ENCODE measurements at places on chromosomes 7 and 10. TPM values are rescaled to one million over a fixed set of nuclear protein-coding genes. Genes with fewer than 3 reads are reported as not detected.
A peak's percentile ranks its signal among the peaks of the same experiment; 100 is the strongest.

INSIG1 gene
- polyA plus RNA-seq, result 25.4 TPM

TMEM196 gene
- 0.22 TPM for polyA plus RNA-seq

SLC13A1 gene
- 0.15 TPM for polyA plus RNA-seq

CXCL12 gene
- polyA plus RNA-seq, result 319 TPM

OGDH gene
- 60.3 TPM for polyA plus RNA-seq

GHRHR gene
- polyA plus RNA-seq, result 1.8 TPM

CYP3A4 gene
- polyA plus RNA-seq, result 0.08 TPM

SFTPA2 gene
- polyA plus RNA-seq, result not detected

SFR1 gene
- 6.1 TPM for polyA plus RNA-seq

DNA sequence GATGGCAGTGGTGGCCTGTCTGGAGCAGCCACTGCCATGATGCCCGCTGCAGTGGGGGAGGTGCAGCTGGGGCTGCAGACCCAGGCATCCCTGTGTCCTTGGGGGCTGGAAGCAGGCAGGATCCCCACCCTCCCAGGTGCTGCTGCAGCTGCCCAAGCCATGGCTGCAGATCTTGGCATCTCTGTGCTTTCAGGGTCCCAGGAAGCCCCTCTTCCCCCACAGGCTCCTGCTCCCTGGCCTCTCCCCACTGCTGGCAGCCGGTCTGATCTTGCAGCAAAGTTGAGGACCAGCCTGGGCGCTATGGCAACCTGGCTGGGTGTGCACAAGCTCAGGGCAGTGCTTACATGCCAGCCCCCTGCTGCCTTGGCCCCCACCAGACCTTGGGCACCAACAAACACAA lies 78.5 kb downstream of the SAMD9 start:
- no peak for DNase-seq

- no peak for DNase-seq
Measured at GRCh38 chr7:94630855-94631254, 25.1 kb downstream of the SGCE start.

GRCh38 chr7:153158149-153158548 lies 398.6 kb downstream of the ACTR3B start:
- DNase-seq, result no peak

GRCh38 chr10:95988702-95989101 lies 54.7 kb upstream of the CCNJ start:
- DNase-seq, result no peak

DNA sequence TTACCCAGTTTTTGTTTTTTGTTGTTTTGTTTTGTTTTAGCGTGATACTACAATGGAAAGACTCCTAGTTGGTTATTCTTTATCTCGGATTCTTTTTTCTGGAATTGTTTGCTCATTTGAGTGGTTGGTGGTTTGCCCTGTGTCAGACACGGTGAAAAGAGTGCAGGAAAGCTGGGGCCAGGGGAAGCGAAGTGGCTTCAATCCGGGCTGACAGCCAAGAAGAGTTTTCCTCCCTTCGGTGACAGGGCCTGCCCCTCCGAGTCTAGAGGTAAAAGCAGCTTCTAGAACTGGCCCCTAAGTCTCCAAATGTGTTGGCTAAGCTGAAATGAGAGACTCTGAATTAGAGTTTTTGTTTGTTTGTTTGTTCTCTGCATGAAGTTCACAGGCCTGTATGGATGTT lies 5.7 kb upstream of the AP5Z1 start:
- DNase-seq, result no peak

GRCh38 chr10:126336801-126337200 lies 51.5 kb downstream of the ADAM12 start:
- no peak for DNase-seq

- DNase-seq, result no peak
Measured at GRCh38 chr7:28855538-28856217, 102.5 kb downstream of the TRIL start.

DNA sequence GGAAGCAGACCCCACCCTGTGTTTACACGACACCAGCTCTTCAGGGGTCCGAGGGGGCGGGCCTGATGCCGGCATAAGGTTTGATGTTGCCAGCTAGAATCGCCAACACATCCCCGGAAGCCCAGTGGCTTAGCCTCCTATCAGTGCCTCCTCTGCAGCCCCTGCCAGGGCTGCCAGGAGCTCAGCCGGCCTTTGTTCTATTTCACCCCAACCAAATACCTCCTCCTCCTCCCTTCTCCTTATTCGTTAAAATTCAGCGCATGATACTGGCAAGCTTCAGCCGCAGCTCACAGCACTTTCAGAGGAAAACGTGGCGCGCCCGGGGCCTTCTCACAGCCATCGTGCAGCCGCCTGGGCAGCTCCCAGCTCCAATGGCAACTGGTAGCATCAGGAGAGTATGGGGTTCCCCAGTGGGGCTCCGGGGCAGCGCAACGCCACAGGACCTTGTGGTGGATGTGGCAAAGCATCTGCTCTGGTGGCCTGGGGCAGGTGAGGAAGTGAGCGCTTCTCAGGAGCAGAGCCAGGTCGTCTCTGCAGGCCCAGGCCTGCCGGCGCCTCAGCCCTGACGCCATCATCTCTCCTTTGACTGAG lies 176.4 kb upstream of the RHEB start:
- no peak for DNase-seq

DNA sequence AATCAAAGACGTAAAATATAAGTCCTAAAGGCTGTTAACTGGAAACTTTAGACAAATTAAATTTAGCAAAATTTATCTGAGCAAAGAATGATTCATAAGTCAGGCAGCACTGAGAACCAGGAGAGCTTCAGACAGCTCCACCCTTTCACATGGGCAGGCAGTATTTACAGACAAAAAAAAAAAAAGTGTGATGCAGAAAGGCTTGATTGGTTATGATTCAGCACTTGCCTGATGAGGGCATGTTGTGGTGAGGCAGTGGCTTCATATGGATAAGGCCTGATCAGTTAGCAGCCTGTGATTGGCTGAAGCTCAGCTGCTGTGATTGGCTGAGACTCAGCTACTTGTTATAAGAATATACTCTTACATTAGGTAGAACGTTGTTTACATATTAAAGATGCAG lies 495.4 kb upstream of the POM121L12 start:
- no peak for DNase-seq

DNA sequence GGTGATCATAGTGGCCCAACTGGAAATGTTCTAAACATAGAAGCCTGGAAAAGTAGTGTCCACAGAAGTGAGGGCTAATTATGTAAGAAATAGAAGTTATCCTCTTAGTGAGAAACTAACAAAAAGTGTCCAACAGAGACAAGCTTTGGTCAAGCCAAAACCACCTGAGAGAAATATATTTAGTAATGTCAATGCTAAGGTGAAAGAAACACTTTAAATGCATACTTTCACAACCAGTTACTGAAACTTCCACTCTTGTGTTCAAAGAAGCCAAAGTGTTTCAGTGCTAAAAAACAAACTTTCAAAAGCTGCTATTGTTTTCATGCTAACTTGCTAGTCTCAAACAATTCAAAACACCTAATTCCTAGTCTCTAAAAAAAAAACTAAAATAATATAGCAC lies 18.1 kb downstream of the RAB11FIP2 start:
- no peak for DNase-seq

DNA sequence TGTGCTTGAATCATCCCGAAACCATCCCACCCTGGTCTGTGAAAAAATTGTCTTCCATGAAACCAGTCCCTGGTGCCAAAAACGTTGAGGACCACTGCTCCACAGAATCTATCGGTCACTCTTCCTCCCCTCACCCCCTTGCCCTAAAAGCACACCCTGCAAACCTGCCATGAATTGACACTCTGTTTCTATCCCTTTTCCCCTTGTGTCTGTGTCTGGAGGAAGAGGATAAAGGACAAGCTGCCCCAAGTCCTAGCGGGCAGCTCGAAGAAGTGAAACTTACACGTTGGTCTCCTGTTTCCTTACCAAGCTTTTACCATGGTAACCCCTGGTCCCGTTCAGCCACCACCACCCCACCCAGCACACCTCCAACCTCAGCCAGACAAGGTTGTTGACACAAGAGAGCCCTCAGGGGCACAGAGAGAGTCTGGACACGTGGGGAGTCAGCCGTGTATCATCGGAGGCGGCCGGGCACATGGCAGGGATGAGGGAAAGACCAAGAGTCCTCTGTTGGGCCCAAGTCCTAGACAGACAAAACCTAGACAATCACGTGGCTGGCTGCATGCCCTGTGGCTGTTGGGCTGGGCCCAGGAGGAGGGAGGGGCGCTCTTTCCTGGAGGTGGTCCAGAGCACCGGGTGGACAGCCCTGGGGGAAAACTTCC lies 784 bp upstream of the SERPINE1 start:
- no peak for DNase-seq

DNA sequence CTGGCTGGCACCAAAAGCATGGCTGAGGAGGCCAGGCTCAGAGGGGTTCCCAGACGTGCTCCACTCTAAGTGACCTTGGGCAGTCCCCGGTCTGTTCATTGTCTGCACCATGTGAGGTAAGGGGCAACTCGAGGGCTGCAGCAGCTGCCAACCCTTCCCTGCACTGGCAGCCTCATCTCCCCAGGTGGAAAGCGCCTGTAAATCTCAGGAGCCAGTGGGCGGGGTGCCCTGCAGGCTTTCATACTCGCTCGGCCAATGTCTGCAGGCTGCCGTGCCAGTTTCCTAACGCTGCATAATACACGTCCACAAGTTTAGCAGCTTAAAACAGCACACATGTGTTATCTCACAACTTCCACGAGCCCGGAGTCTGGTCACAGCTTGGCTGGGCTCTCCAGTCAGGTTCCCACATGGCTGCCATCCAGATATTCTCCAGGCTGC lies 12.6 kb upstream of the GDF10 start:
- no peak for DNase-seq

DNA sequence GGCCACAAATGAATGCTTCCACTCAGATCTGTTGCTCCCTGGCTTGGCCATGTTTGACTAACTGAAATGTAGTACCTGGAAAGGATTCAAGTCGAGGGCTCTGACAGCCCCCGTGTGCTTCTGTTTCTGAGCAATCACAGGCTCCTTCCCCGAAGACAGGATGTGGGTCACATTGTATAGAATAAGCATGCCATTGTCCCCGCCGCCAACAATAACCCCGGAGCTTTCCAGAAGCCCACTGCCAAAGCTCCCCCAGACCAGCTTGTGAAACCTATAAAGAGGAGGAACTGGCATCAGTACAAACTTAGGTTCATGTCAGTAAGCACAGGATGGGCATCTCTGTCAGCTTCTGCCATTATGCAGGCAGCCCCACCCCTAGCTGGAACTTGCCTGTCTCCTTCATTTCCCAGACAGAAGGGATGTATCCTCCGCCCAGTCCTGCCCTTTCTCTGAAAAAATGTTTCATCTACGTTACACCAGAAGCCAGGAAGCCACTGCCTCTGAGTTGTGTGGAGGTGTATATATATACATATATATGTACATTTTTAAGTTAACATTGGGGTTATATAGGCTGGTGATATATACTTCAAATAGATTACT lies 10.3 kb downstream of the SEC31B start:
- no peak for DNase-seq

- peak; percentile 59 for DNase-seq
Measured at GRCh38 chr10:52883996-52884871, 111.7 kb upstream of the MBL2 start.

DNA sequence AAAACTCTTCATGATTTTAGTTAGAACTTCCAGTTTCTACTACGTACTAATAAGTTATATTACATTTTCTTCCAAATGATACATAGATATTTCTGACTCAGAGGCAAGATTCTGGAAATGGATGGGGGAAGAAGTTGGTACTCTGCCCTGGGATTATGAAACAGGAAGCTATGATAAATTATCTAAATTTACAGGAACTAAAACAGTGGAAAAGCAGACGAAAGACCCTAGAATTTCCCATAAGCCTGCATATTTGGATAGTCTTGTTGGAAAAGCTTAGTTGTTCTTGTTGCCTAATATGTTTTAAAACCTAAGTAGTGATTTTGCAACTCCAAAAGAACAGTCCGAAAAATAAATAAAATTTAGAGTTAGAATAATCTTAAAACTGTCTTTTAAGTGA lies 21.8 kb downstream of the CFAP69 start:
- no peak for DNase-seq

- peak; percentile 53 for DNase-seq
Measured at GRCh38 chr10:80204677-80205476, 460 bp downstream of the ANXA11 start.

DNA sequence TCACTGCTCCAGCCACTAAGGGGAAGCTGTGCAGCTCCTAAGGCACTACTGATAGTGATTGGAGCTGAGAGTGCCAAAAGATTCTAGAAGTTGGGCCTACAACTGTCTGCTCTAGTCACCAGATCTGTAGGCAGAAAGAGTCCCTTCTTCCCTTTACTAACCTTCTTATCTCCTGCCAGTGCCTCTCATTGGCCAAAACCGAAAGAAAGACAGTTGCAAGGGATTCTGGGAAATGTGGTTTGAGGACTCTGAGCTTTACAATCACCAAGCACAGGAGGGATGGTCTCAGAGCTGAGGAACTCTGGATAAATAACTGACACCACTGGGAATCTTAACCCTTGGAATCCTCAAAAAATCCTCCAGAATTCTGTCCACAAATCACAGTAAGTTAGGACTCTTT lies 615.8 kb downstream of the CCSER2 start:
- no peak for DNase-seq

GRCh38 chr7:108824840-108825580 lies 255.3 kb downstream of the DNAJB9 start:
- peak; percentile 38 for DNase-seq

DNA sequence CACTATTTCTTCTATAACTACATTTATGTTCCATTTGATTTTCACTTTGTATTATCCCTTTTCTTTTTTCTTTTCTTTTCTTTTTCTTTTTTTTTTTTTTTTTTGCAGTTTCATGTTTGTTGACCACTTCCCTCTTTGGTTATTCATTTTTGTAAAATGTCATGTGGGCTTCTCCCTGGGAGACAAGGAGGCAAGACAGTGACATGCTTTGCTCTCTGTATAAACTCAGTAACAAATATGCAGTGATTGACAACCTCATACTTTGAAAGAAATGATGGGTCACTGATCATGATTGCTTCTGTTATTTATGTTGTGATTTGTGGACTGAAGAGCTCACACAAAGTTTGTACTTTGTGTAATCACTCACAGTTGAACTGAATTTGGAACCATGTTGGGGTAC lies 90.2 kb upstream of the ABI1 start:
- no peak for DNase-seq

GRCh38 chr10:129728905-129729795 lies 234.9 kb downstream of the EBF3 start:
- no peak for DNase-seq

DNA sequence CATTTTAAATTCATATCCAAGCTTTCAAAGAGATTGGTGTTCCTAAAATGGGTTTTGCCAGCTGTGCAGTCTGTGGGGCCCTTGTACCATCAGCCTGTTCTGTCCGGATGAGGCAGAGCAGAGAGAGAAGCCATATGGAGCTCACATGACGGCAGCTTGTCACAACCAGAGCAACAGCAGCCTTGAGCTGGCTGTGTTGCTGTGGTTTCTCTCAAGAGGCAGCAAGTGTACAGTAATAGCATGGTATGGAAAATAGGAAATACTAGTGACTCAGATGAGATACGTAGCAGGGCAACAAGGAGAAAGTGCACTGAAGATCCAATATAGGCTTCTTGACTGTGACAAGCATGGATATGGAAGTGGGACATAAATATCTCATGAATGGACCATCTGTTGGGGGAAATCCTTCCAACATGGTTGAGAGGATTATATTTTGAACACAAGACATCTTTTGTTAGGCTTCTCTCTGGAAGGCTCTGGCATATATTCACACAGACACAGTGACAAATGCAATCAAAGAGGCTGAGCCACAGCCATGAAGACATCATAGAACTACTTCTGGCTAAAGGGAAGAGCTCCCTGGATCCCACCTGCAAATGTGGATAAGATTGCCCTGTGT lies 251.0 kb upstream of the TAC1 start:
- peak; percentile 4 for DNase-seq
